ENCODE measurements at places on chromosomes 13 and 19. TPM values are rescaled to one million over a fixed set of nuclear protein-coding genes. Genes with fewer than 3 reads are reported as not detected.

DNA sequence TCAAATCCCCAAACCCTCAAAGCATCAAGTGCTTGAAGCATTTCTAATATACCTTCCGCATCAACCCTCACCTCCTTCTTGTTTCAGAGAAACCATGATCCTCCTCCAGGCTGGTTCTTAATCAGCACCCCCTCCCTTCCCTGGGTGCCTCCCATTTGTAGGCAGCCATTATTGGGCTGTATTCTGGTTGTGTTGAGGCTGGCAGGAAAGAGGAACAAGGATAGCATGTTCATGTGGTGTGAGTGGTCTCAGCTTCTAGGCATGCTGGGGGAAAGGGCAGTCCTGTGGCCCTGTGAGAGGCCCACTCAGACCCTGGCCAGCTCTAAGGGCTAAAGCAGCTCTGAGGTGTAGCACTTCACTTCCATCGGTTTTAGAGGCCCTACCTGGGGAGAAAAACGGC lies 18.9 kb upstream of the TRIM13 start:
- no peak for DNase-seq

SH3GL1 gene
- total RNA-seq = 79.7 TPM

DNA sequence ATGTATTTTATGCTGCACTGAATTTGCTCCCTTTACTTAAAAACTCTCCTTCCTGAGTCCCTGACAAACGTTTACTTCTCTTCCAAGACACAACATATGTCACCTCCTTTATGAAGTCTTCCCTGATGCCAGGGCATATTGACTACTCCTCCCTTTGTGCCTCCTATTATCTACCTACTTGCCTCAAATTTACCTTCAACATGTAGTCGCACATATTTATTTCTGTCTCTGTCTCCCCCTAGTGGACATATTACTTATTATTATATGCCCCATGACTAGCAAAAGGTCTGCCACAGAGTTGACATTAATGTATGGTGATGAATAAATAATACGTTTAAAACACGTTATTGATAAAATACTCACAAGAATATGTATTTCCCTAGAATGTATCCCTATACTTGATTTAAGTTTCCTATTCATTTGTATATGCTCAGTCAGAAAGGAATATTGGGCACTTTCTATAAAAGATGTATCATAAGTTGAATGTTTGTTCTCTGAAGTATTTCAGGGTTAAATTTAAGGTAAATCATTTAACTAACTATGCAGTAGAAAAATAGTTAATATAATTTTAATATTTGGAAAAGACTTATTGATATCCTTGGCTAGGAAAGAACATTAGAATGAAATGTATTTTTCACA lies 250.3 kb upstream of the ATXN8OS start:
- DNase-seq = peak; percentile 7

LIM2 gene
- not detected for total RNA-seq

PSG5 gene
- total RNA-seq = 0.82 TPM

- no peak for DNase-seq
These were observed 13.0 kb upstream of the FPR3 start for GRCh38 chr19:51781999-51782398.

- no peak for DNase-seq
These were observed 30.1 kb downstream of the EPS15L1 start for GRCh38 chr19:16441661-16442162.

DNA sequence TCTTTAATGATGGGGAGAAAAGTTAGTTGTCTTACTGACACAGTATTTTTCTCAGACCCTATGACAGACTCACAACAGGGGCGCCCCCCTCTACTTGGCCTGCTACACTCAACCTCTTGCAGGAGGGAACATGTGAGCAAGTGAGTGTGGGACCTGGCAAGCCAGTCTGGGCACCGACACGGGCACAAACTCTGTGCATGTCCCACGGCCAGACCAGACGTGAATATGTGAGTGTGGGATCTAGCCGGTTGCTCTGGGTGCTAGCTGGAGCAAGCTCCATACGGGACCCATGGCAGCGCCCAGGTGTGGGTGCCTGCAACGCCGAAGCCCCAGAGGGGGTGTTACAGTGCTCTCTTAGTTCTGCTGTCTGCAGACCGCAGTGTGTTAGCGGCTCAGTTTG lies 1437.3 kb upstream of the MIR17HG start:
- DNase-seq = no peak

PROSER3 gene
- total RNA-seq = 7.3 TPM

GRCh38 chr13:112444416-112445399 lies 68.6 kb downstream of the SPACA7 start:
- peak; percentile 54 for DNase-seq

FFAR1 gene
- not detected for total RNA-seq

GRCh38 chr13:51502153-51502651 lies 49.4 kb upstream of the INTS6 start:
- no peak for DNase-seq

- no peak for DNase-seq
These were observed 42.1 kb upstream of the C1QTNF9 start for GRCh38 chr13:24267274-24267673.

ZNF729 gene
- total RNA-seq = not detected

DNA sequence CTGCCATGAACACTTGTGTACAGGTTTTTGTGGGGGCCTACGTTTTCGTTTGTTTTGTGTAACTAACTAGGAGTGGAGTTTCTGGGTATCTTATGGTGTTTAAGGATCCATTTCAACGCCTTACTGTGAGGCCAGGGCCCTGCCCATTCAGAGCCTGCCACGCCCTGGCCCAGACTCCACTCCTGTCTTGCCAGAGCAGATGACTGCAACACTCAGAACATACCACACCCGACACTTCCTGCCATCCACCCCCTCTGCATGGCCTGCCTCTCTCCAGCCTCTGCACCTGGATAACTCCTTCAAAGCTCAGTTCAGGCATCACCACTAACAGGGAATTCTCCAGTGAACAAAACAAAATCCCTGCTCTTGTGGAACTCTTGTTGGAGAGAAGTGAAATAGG lies 43.2 kb downstream of the RGCC start:
- DNase-seq = no peak

- DNase-seq = no peak
These were observed 21.9 kb downstream of the SPRY2 start for GRCh38 chr13:80319004-80319403.

GRCh38 chr13:113607056-113607888 lies 22.7 kb downstream of the TFDP1 start:
- no peak for DNase-seq

CTXN1 gene
- not detected for total RNA-seq

- no peak for DNase-seq
These were observed 5.4 kb upstream of the ZNF225 start for GRCh38 chr19:44107751-44108150.

PBX4 gene
- total RNA-seq = 0.09 TPM

KCNN1 gene
- total RNA-seq = not detected

- no peak for DNase-seq
These were observed 6.8 kb downstream of the PLEKHJ1 start for GRCh38 chr19:2229103-2230032.

DNA sequence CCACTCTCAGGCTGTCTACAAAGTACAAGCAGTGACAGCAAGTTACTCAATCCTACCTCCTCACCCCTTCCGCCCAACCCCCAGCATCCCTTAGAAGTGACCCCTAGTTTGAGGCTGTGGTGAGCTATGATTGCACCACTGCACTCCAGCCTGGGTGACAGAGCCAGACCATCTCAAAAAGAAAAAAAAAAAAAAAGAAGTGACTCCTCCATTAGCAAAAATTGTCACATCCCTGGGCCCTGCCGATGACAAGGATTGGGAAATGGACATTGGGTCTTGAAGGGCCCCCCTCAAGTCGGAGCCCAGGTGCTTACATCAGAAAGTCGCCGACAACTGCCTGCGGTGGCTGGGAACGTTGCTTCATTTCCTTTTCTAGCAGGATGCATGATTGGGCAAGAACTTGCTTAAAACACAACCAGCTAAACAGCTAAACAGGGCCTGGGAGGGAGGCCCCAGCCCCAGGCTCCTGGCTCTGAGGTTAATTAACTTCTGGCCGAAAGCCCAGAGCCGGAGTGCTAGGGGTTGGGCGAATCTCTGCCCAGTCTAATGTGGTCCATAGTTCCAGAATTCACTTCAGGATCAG lies 15.3 kb downstream of the RAB3D start:
- DNase-seq = peak; percentile 83

- DNase-seq = no peak
These were observed 110.4 kb upstream of the TSC22D1 start for GRCh38 chr13:44686531-44686934.

DNA sequence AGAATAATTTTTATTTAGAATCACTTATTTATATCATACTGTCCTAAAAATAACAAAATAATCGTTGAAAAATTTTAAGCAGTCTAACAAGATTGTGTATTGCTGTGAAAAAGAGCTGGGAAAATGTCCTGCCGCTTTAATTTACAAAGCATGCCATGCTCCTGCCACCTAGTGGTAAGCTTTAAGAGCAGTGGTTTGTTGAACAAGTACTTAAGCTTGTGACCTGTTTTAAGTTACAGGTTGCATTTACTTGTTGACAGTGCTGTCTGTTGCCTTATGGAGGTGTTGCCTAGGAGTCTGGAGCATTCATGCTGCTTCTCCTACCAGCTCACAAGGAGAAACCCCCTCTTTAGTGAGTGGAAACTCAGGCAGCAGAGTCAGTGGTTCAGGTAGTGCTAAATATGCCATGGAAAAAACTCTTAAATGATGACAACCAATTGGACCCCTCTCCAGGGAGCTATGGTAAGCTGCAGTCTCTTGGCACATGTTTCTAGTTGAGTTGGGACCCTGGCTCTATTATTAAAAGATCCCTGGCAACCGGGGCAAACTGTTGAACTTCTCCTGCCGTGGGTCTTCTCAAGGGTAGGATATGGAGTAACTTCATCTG lies 68.4 kb downstream of the SPATA13 start:
- DNase-seq = no peak

- DNase-seq = no peak
These were observed 14.9 kb upstream of the INTS6 start for GRCh38 chr13:51467730-51468129.

PINLYP gene
- not detected for total RNA-seq

GRCh38 chr13:49693191-49693733 lies 2.0 kb upstream of the EBPL start:
- no peak for DNase-seq

DNA sequence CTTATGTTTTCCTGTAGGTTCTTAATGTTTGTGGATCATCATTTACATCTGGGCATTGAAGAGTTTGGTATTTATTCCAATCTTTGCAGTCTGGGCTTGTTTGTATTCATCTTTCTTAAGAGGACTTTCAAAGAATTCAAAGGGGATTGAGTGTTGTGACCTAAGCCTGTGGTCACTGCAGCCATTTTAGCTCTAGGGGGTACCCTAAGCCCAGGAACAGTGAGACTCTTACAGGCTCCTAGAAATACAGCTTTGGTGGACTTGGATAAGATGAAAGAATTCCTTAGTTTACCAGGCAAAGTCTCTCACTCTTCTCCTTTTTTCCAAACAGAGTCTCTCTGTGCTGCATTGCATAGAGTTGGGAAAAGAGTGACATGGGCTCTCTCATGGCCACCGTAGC lies 2539.0 kb upstream of the PCDH20 start:
- no peak for DNase-seq

DNA sequence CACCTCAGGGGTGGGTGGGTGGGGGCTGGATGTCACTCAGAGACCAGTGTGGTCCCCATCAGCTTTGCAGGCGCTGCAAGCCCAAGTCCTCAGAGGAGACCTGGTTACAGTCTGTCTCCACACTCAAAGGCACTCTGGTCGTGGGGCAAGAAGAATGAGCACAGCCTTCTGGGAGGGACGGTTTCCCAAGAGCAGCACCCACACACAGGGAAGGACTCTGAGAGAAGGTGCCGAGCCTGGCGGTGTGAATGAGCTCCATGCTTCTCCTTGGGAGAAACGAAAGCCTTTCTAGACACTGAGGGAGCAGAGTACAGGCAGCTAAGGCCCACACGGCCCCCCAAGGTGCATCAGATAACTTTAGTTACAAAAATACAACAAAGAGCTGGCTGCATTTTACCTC lies 473.6 kb downstream of the FOXO1 start:
- no peak for DNase-seq

DNA sequence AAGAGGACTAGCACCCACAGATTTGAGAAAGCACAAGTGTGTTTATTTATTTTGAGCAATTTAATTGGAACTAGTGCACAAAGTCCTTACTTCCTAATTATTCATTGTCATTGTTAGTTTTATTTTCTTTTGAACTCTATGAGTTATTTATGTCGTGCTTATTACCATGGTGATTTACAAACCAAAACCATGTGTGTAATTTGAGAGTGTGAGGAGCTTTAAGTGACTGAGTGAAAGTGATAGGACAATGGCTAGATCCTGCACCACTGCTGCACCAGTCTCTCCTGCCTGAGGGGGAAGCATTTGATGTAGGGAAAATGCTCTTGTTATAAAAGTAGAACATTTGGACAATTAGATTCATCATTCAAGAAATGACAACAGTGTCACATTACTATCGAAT lies 172.3 kb upstream of the KLF12 start:
- DNase-seq = no peak

GRCh38 chr19:9552536-9553274 lies 14.3 kb upstream of the ZNF426 start:
- DNase-seq = no peak

DNA sequence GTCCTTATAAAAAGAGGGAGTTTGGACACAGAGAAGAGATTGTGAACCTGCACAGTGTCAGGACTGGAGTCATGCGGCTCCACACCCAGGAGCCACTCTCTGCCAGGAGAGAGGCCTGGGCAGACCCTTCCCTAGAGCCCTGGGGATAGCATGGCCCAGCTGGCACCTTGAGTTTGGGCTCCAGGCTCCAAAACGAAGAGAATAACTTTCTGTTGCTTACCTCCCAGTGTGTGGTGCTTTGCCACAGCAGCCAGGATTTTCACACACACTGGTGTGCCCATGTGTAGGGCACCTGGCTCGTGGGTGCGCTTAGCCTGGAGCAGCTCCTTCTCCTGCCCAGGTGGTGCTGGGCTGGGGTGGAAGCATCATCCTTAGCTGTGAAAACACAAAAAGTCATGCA lies 344.3 kb downstream of the TEX29 start:
- DNase-seq = peak; percentile 36

DNA sequence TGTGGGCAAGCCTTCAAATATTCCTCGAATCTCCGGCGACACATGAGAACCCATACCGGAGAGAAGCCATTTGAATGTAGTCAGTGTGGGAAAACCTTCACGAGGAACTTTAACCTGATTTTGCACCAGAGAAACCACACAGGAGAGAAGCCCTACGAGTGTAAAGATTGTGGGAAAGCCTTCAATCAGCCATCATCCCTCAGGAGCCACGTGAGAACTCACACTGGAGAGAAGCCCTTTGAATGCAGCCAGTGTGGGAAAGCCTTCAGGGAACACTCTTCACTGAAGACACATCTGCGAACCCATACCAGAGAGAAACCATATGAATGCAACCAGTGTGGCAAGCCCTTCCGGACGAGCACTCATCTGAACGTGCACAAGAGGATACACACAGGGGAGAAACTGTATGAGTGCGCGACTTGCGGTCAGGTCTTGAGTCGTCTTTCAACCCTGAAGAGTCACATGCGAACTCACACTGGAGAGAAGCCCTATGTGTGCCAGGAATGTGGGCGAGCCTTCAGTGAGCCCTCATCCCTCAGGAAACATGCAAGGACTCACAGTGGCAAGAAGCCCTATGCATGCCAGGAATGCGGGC lies 28.8 kb downstream of the ZNF333 start:
- DNase-seq = no peak

- DNase-seq = no peak
These were observed 109.3 kb upstream of the IPO5 start for GRCh38 chr13:97844151-97844550.

- no peak for DNase-seq
These were observed 141.6 kb upstream of the SOX1 start for GRCh38 chr13:111925146-111925875.

SLC10A2 gene
- total RNA-seq = not detected

- DNase-seq = no peak
These were observed 87.5 kb downstream of the ING1 start for GRCh38 chr13:110801044-110801443.

Data from SJSA1 (cell line).